ENCODE measurements at places on chromosomes 5 and 9.

DNA sequence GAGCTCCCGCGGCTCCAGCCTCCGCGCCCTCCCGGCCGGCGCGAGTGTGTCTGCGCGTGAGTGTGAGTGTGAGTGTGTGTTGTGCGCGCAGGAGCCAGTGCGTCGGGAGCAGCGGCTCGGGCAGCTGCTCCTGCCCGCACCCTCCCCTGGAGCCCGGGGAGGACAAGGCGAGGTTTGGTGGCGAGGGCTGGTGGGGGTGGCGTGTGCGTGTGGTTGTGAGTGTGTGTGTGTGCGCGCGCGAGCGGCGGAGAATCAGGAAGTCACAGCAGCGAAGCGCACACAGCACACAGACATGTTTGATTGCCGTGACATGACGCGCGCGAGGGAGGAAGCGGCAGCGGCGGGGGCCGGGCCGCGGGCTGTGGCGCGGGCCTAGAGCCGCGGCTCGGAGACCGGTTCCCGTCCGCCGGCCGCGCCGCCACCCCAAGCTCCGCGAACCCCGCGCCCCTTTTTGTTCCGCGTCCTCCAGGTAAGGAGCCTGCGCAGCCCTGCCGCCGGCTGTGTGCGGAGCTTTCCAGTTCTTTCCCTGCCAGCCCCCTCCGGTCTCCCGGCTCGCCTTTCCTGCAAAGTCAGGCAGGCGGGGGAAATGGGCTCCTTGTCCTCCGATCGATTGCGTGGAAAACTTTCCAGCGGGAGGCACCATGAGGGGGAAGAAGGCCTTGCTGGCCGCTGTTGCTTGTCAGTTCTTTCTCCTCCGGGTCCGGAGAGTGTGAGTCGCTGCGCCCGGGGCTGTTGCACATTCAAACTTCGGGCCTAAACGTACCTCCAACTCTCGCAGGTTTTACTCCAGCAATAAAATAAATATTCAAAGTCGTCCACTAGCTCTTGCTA lies 2.4 kb downstream of the SMARCA2 start:
- no peak for DNase-seq

- no peak for DNase-seq
Observed at GRCh38 chr5:68007451-68007850, 208.1 kb upstream of the PIK3R1 start.

- no peak for DNase-seq
Observed at GRCh38 chr5:55108661-55109060, 6.2 kb downstream of the GZMA start.

DNA sequence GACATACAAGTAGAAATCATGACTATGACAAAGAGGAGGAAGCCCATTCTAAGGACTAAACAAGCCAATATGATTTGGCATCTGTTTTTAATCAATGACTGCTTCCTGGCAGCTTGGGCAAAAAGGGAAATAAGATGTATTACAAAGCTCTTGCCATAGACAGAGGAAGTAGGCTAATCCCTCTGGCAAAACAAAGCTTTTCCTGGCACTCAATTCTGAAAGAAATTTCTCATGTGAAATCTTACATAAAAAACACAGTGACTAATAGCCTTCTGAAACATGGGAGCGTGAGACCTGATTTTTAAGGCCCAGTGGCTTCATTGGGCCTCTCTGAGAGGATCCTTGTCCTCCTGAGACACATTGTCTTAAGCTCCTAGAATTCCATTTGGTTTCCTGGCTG lies 93.6 kb downstream of the COL23A1 start:
- DNase-seq, result no peak

- no peak for DNase-seq
Observed at GRCh38 chr9:113817171-113817570, 58.9 kb upstream of the ZNF618 start.

DNA sequence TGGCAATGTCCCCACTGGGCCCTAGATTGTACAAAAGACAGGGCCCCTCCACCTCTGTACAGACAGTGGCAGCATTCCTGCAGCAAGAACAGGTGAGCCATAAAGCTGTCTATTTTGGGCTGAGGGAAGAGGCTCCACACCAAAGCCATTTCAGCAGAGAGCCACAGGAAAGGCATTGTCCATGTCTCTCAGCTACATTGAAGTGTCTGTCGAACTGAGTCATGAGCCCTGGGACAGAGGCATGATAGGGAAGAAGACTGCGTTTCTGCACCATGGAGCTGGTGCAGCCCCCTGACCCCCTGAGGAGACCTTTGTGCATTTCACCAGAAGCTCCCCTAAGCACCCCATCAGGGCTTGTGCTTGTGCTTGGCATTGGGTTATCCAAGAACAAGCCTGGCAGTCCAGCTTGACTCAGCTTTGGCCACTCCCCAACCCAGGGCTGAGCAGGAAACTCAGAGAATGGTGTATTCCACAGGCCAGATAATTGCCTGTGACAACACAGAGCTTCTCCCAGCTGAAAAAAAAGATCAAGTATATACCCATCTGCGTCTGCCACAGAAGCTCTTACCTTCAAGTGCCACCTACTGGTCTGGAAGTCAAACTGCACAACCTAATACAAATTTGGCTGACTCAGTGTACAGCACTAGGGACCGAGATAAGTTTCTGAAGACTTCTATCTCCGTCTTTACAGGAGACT lies 5.9 kb upstream of the FRMD3 start:
- peak; percentile 42 for DNase-seq

DNA sequence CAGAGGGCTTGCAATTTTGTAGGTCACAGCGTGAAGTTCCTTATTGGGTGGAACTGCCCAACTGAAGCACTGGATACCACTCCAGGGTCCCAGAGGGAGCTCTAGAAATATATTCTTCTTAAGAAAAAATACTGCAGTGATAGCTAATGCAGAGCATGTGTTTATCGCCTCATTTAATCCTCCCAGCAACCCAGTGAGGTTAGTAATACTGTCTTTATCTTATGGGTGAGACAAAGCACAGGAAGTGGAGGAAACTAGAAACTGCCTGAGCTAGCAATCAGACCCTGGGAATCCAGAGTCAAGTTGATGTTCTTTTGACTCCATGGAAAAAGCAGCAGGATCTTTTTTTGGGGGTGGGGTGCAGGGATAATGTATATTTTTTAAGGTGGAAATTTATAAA lies 153.3 kb downstream of the PJA2 start:
- no peak for DNase-seq

DNA sequence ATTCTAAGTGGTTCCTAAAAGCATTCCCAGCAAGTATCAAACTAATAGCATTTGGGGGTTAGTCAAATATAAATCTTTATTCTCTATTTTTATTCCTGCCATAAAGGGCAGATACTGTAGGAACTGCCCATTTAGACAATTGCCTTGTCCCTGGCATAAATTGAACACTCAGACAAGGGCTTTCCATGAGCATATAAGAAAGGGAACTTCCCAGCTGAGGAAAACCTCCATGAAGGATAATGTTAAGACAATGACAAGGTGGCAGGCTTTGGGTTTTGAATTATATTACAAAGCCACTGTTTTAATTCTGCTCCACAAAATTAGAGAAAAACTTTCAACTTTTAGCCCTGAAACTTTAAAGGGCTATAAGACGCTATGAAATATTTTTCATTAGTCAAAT lies 81.3 kb downstream of the ST8SIA4 start:
- DNase-seq, result no peak

- no peak for DNase-seq
Observed at GRCh38 chr9:70093944-70094343, 50.3 kb downstream of the MAMDC2 start.

DNA sequence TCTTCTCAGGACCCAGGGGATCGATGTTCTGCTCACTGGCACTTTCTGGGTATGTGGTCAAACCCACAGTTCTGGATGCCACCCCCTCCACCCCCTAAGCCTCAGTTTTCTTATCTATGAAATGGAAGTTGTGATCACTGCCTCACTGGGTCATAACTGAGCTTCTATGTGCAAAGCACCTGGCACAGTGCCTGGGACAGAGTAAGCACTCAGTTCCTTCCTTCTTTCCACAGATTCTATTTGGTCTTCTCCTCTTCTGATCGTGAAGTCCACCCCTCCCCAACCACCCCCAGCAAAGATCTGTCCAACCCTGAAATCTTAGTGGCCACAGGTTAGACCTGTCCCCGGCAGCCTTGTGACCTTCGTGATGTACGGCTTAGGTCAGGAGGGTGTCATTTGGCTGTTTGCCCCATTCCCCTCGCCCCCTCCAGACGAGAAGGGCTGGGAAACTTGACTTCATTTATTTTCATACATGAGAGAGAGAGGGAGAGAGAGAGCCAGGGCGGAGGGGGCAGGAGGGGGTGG lies 181.4 kb downstream of the FGF18 start:
- no peak for DNase-seq
